Activated naive CD4-positive, alpha-beta T cell (primary cell): ENCODE measurements at places on chromosomes 1 and 21.

GRCh38 chr1:172978595-172978994, 72.1 kb downstream of the TNFSF18 start:
- DNase-seq: no peak

DNA sequence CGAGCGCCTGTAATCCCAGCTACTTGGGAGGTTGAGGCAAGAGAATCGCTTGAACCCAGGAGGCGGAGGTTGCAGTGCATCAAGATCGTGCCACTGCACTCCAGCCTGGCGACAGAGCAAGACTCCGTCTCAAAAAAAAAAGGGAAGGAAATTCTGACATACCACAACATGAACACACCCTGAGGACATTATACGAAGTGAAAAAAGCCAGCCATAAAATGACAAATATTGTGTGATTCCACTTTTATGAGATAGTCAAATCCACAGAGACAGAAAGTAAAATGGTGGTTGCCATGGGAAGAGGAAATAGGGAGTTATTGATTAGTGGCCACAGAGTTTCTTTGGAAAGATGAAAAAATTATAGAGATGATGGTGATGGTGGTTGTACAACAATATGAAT, 41.7 kb downstream of the EVI5 start:
- no peak for DNase-seq

- DNase-seq: no peak
Observed at GRCh38 chr21:46055863-46056281, 42.0 kb upstream of the COL6A2 start.

DNA sequence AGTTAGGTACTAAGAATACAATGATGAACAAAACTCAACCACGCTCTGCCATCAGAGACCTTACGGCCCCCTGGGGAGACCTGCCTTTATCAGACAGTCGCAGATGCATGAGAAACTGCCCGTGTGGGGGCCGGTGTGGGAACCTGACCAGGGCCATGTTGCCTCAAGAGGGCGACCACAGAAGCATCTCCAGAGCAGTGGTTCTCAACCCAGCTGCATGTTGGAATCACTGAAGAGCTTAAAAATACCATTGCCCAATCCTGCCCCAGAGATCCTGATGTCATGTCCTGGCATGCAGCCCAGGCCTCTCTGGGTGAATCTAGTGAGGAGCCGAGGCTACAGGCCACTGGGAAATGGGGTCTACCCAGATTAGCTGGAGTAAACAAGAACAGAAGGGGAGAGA, 108.7 kb downstream of the PRDM2 start:
- DNase-seq: no peak

- no peak for DNase-seq
Observed at GRCh38 chr1:5415606-5416005, 576.6 kb downstream of the NPHP4 start.

DNA sequence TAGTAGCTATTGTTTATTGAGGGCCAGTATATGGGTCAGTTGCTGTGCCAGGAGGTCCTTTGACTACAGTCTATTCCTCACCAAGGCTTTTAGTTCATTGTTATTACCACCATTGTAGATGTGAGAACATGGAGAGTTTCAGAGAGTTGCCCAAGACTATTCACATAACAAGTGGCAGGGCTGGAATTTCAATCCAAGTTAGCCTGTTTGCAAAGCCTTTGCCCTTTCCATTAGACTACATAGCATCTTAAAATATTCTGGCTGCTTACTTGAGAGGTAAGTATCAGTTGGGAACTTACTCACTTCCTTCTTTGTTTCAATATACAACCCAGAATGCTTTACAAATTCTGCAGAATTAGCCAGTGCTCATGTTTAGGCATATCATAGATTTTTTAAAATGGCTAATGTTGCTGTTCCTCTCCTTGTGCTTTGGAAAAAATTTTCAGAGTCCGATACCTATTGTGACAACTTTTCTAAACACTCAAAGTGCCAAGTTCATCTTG, 141.2 kb downstream of the FGGY start:
- DNase-seq: no peak

GRCh38 chr1:222105861-222106260, 364.0 kb upstream of the DUSP10 start:
- DNase-seq: no peak

- no peak for DNase-seq
Observed at GRCh38 chr1:36628804-36629203, 146.1 kb upstream of the CSF3R start.

DNA sequence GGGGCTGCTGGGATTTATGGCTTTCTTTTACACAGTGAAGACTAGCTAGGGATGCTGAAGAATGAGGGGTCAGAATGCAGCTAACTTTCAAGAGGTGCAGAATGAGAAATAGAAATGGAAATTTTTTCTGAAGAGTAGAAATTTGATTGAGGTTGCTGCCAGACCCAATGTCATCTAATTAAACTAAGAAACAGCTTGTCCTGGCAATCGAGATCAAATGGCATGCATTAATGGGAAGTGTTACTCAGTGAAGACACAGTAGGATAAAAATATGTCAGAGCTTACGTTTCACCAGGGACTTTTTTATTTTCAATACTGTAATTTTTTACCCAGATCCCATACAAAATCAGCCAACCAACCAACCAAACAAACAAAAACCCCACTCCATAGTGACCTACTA, 306.0 kb downstream of the GRIK1 start:
- no peak for DNase-seq

GRCh38 chr1:204663644-204664383, 21.7 kb downstream of the LRRN2 start:
- DNase-seq: no peak

DNA sequence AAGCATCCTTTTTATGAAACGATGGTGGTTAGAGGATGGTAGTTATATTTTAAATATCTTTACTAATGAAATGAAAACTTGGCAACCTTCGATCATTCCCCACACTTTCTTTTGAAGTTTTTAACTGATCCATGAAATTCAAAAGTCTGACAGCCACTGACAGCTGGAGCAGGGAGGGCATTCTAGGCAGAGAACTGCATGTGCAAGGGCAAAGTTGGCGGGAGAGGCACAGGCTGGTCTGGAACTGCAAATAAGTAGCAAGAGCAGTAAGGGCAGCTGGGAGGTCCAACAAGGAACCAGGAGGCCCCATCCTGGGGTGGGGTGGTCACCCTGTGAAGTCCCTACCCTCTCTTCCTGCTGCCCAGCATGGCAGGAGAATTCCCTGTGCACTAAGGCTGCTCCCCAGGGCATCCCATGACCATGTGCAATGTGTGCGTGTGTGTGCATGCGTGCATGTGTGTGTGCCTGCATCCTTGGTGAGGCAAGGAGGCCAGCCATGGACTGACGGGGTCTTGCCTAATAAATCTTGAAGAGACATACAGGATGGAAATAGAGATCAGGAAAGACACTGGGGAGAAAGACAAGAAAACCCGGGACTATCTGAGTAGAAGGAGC, 33.1 kb upstream of the FOXO6 start:
- no peak for DNase-seq

GRCh38 chr1:12073796-12074195, 10.7 kb downstream of the TNFRSF8 start:
- DNase-seq: no peak

GRCh38 chr1:150192012-150192411, 42.3 kb downstream of the PLEKHO1 start:
- DNase-seq: no peak

DNA sequence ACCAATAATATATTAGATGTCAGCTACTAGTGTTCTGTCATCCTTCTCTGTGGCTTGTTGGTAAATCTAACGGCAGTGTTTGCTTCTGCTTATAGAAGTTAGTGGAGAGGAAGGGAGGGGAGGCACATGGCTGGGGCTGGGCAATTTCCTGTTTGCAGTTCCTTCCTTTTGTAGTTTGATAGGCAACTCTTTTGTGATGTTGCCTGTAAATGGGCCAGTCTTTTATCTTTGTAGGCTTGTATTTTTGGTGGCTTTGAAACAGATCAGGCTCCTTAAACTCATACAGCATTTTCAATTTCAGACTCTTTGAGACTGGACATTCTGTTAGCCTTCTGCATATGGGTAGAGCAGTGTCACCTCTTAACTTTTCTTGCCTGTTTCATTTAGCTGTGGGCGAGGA, 48.1 kb downstream of the CDC14A start:
- DNase-seq: no peak

DNA sequence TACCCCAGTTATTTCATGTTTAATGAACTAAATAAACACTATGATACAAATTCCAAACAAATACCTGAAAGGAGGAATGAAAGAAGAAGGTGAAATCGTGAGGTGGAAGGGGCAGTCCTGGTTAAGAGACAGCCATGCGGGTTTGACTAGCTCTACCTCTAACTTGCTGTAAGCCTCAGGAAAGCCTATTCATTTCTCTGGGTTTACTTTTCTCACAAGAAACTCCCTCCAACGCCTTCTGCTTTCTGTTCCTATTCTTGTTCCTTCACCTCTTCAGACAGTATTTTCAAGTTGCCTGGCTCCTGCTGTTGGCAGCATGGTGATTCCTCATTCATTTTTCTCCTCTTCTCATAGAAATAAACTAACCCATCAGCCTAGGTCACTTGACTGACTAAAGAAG, 92.4 kb downstream of the NTPCR start:
- no peak for DNase-seq

DNA sequence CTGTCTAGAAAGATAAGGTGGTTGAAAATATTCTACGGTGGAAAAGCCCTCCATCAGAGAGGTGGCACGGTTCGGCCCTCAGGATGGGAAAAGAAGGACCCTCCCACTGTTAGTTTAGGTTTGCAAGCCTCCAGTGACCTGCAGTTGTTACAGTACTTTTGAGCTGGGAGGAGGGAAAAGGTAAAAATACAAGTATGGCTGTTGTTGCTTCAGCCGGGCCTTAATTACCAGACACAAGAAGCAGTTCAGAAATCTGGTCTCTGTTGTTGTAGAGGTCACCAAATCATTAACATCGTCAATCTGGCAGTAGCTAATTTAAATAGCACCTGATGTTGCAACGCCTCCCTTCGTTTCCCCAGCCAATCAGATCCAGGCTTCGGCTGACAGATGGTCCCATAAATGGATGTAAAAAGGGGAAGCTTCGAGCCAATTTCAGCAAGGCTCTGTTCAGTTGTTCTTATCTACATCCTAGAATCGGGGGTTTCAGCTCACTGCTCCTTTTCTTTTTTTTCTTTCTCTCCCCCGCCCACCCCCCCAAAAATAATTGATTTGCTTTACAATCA, at the start of gene ELAVL4:
TSS of gene ELAVL4 (plus strand) at position 424 of the 563 bp plus-strand sequence. CDS start 270 bp downstream, outside the sequence.
- no peak for DNase-seq

GRCh38 chr21:21929789-21930188, 931.6 kb downstream of the NCAM2 start:
- DNase-seq: no peak
